ENCODE measurements at places on chromosomes 16 and 17.

- no peak for DNase-seq
Measured at GRCh38 chr16:2195322-2196161, 863 bp downstream of the CASKIN1 start.

- DNase-seq, result no peak
Measured at GRCh38 chr16:20883554-20884239, 16.5 kb downstream of the DCUN1D3 start.

DNA sequence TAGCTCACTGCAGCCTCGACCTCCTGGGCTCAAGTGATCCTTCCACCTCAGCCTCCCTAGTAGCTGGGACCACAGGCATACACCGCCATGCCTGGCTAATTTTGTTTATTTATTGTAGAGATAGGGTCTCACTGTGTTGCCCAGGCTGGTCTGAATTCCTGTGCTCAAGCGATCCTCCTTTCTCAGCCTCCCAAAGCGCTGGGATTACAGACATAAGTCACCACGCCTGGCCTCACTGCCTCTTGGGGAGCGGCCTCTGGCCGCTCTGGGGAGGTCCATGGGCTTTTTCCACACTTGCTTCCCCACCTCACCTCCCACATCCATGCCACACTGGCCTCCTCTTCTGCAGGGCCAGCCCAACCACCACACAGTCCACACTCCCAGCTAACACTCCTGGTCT is 18.3 kb upstream of the ADGRG3 start:
- DNase-seq, result no peak

GRCh38 chr16:68902969-68903345 is 59.6 kb downstream of the TANGO6 start:
- no peak for DNase-seq

DNA sequence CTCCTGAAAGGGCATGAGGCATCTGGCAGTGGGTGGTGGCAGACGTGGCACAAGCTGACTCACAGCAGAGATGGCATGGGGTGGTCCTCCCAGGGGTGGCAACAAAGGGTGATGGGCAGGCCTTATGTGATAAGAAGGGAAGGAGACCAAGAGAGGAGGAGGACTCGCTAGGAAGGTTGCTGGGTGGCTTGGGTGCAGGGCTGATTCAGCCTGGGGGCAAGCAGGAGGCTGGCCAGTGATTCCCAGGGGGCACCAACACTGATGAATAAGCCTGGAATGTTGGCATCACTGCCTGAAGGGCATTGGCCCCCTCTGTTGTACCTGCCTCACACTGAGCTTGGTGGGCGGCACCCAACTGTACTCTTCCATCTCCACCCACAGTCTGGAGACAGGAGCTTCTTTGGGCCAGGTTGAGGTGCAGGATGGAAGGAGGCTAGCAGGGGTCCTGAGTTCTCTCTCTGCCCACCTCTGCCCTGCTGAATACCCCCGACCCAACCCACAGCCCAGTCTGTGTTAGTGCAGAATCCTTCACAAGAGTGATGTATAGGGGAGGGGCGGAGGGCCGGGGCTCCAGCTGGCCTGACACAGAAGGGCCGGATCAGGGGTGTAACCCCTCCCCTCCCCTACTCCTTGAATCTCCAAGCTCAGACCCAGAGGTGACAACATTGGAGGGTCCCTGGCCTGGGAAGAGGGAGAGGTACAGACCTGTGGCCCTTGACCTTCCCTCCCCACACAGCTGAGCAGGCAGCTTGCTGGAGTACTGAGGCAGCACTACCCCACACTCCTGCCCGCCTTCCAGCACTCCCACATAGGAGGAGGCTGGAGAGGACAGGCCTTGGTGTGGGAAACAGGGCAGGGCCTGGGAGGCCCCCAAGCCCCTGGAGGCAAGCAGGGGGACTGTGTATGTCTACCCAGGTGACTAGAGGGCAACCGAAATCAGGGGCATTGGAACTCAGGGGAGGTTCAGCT is 2.6 kb downstream of the STAC2 start:
- DNase-seq, result no peak

DNA sequence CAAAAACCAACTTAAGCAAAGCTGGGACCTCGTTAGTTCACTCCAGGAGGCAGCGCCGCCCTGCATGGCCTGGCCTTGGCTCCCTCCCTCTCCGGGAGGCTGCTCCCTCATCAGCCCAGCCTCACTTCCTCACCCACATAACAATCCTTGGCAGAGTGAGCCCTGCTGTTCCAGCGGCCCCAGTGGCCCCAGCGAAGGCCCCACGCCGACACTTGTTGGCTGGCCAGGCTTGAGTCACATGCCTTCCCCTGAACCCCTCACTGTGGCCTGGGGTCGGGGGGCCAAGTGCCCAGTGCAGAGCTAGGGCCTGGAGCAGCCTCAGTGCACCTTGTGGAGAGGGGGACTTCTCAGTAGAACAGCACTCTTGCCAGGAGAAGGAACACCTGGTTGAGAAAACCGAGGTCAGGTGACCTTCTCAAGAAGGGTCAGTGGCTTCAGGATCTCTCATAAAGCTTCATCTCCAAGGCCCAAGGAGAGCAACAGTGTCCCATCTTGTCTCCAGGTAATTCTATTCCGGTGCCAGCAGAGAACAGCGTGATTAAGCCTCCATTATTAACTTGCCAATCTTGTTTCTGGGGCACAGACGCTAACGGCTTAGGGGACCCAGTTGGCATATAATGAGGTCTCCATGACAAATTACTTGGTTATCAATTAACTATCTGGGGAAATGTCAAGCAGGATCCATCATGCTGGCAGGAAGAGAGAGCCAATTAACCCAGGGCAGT is 26.8 kb downstream of the ENDOV start:
- no peak for DNase-seq

- no peak for DNase-seq
Measured at GRCh38 chr17:39765175-39765574, 27.4 kb downstream of the GRB7 start.

- DNase-seq, result no peak
Measured at GRCh38 chr16:71937868-71938510, 42.7 kb downstream of the IST1 start.

GRCh38 chr16:30609002-30609925 is 925 bp downstream of the ZNF689 start:
- peak; percentile 54 for DNase-seq

DNA sequence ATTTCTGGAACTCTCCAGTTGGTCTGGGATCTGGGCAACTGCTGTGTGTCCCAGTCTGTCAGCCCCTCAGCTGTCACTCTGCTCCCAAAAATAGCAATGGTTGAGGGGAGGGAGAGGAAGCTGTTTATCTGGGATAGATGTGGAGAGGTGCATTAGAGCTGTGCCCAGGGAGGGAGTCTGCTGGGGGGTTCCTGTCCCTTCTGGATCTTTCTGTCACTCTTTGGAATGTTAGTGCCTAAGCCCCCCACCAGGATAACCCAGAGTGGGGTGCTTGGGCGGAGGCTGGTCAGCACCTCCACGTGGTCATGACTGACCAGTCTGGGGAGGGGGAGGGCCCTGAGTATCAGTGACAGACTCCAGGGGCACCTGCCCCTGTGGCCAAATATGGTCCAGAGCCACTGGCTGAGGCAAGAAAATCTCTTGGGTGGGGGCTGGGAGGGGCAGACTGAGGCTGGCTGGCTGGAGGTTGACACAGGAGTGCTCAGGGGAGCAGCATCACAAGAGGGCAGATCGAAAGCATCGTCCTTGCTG is at the start of gene UNC45B:
Gene UNC45B (plus strand): TSS at position 443 of the 531 bp plus-strand sequence. CDS start 447 bp downstream, outside the sequence.
- DNase-seq, result no peak

DNA sequence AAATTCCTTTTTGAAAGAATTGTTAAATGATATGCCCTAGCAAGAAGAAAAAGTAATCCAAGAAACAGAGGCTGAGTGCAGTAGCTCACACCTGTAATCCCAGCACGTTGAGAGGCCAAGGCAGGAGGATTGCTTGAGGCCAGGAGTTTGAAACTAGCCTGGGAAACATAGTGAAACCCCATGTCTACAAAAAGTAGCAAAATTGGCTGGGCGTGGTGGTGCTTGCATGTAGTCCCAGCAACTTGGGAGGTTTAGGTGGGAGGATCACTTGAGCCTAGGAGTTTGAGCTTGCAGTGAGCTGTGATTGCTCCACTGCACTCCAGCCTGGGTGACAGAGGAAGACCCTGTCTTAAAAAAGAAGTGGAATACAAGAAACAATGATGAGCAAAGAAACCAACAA is 56.1 kb downstream of the NT5M start:
- no peak for DNase-seq

GRCh38 chr17:40909755-40910154 is 24.7 kb upstream of the KRT20 start:
- DNase-seq, result no peak

DNA sequence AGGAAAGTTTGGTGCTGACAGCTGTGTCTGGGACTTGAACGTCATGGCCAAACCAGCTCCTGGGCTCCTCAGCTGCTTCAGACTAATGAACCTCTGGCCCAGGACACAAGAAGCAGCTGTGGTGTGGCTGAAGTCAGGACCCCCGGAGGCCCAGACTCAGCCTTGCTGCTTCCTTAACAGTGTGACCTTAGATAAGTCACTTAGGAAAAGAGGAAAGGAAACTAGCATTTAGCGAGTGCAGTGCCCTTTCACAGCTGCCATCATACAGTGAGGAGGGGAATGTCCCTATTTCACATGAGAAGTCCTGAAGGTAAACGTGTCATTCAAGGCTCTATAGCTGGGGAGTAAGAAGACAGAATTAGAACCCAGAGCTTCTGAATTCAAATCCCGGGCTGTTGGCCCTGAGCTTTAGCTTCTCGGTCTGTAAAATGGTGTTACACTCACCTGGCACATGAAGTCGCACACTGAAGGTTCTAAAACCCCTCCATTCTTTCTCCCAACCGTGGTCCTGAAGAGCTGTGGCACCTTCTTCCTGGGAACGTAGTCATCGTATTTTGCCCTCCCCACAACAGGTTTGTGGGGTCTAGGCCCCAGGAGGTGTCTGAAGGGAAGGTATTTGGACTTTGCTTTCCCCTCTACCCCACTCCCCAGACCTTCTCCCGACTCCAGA is 910 bp upstream of the RAMP2 start:
- DNase-seq, result peak; percentile 42

DNA sequence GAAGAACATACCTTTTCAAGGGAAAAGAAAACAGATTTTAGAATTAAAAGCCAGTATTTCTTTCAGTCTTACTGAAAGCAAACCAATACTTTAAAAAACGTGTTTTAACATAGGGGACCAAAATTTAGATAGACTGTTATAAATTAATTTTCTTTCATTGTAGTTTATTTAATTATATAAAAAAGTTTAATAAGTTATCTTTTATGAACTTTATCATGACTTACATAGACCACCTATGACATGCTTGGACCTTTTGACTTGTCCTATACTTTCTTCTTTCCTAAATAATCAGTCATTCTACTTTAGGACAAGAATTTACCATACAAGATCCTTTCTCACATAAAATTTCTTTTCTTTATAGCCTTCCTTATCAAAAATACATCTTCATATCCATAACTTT is 102.0 kb upstream of the HAS3 start:
- peak; percentile 23 for DNase-seq

Measured in NB4 (cell line).